ENCODE measurements at places on chromosomes 2 and 18.

GRCh38 chr18:22689712-22690111 lies 243.4 kb upstream of the RBBP8 start:
- no peak for DNase-seq

DNA sequence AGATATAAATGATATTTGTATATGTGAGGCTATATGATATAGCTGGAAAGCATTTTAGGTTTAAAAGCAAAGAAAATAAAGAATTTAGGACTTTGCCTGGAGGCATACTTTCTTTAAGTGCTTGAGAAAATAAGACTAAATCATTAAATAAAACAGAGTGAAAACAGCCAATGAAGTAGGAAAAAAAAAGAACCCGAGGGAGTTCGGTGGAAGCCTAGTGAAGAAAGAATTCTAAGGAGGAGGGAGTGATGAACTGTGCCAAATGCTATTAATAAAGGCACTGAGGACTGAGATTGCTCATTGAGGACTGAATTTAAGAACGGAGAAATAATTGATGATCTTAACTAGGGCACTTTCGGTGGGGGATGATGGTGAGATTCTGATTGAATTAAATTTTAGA lies 573.5 kb downstream of the DSC3 start:
- DNase-seq = no peak

DNA sequence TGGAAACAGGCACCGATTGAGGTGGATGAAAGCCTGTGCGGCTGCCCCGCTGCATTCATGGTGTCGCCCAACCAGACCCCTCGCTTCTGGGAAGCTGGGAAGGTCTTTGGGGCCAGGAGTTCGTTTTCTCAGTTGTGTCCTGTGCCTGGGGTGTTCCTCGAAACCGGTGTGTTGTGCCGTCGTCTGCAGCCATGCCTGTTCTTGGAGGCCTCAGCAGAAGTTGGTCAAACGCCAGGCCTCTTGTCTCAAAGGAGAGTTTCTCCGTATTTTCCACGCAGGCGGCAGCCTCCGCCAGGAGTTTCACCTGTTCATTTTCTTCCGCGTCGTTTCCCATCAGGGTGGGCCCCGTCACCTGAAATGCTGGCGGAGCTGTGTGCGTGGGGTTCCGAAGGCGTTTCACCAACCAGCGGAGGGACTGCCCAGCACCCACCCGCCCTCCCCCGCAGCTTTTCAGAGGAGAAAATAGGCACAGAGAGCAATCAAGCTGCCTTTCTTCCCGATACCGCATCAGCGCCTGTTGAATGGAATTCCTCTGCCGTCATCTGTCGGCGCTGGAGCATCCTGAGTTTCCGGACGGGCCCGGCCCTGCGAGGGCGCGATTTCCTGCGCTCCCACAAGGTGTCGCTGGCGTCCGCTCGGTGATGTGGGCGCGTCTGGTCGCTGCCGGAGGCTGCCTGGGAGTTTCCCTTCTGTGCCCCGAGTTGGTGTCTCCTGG lies 17.0 kb upstream of the NFATC1 start:
- peak; percentile 75 for DNase-seq

GRCh38 chr2:235027558-235028214 lies 75.9 kb downstream of the SH3BP4 start:
- no peak for DNase-seq

GRCh38 chr2:20425371-20425881 lies 21.4 kb upstream of the RHOB start:
- peak; percentile 38 for DNase-seq

GRCh38 chr2:148876202-148876594 lies 1.2 kb downstream of the KIF5C start:
- peak; percentile 43 for DNase-seq

- DNase-seq = no peak
These were observed 50.1 kb downstream of the ATP8B1 start for GRCh38 chr18:57753063-57753462.

- DNase-seq = no peak
These were observed 6.3 kb downstream of the TNFAIP6 start for GRCh38 chr2:151363709-151364108.
